ENCODE measurements at places on chromosomes 3 and 15. TPM values are rescaled to one million over a fixed set of nuclear protein-coding genes. Genes with fewer than 3 reads are reported as not detected.

DNA sequence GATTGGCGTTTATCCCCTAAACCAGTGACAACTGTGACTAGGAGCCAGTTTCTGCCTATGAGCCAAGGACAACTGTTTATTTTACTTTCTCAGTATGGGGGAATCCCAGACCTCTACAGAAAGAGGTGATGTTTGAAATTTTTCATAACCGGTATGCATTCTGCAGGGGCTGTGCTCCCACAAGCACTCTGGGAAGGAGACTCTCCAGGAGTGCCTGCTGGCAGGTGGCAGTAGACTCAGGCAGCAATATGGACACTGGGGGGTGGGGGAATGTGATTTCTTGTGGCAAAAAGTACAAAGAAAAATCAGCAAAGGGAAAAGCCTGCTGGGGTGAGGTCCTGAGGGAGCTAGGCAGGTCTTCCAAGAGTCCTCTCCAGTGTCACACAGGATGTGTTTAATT is 5.9 kb downstream of the TGM4 start:
- no peaks in the 10 kb centered on the region for H3K36me3 ChIP-seq
- DNase-seq: no peak
- H3K27ac ChIP-seq: no peak overlapping the region
- H3K4me1 ChIP-seq: peaks cover 24% of the 10 kb centered on the region

Gene GLCE
- 31.3 TPM for total RNA-seq

Gene CCDC33
- 15.4 TPM for total RNA-seq

GRCh38 chr3:17386432-17386831 is 356.0 kb downstream of the TBC1D5 start:
- no peaks in the 10 kb centered on the region for H3K4me1 ChIP-seq
- no peak overlapping the region for H3K4me3 ChIP-seq
- no peak for DNase-seq
- H3K27me3 ChIP-seq: no peaks in the 10 kb centered on the region

Gene SLC9A9
- 1.7 TPM for total RNA-seq

Gene DUOXA2
- total RNA-seq: not detected

GRCh38 chr3:40660554-40660953 is 135.8 kb downstream of the ZNF621 start:
- DNase-seq: no peak
- H3K4me1 ChIP-seq: no peaks in the 10 kb centered on the region
- no peaks in the 10 kb centered on the region for H3K27me3 ChIP-seq
- H3K4me3 ChIP-seq: no peak overlapping the region
- H3K27ac ChIP-seq: no peak overlapping the region
- H3K36me3 ChIP-seq: no peaks in the 10 kb centered on the region

DNA sequence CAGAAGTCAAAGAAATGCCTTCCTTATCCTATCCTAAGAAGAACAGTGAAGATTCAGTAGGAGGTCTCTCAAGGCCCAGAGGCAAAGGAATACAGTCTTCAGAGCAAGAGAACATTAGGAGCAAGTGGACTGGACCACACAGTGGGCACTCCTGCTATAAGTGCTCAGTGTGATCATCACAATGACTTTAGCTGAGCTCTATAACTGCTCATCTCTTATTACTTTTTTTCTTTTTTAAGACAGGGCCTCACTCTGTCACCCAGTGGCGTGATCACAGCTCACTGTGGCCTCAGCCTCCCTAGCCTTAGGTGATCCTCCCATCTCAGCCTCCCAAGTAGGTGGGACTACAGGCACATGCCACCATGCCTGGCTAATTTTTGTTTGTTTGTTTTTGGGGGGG is 48.1 kb downstream of the COL8A1 start:
- H3K27me3 ChIP-seq: no peaks in the 10 kb centered on the region
- H3K27ac ChIP-seq: no peak overlapping the region
- H3K36me3 ChIP-seq: no peaks in the 10 kb centered on the region
- H3K4me3 ChIP-seq: no peak overlapping the region
- no peak for DNase-seq
- no peaks in the 10 kb centered on the region for H3K4me1 ChIP-seq

Gene FGD5
- not detected for total RNA-seq

Gene VGLL3
- total RNA-seq: 26.8 TPM

Gene LRRC31
- total RNA-seq: not detected

Gene SLC22A13
- 0.44 TPM for total RNA-seq

Gene SCG3
- not detected for total RNA-seq

- H3K4me1 ChIP-seq: no peaks in the 10 kb centered on the region
- H3K27ac ChIP-seq: no peak overlapping the region
- DNase-seq: no peak
- no peaks in the 10 kb centered on the region for H3K36me3 ChIP-seq
- no peak overlapping the region for H3K4me3 ChIP-seq
These were observed 11.3 kb downstream of the HDAC11 start for GRCh38 chr3:13491206-13491974.

Gene ANKUB1
- total RNA-seq: not detected

DNA sequence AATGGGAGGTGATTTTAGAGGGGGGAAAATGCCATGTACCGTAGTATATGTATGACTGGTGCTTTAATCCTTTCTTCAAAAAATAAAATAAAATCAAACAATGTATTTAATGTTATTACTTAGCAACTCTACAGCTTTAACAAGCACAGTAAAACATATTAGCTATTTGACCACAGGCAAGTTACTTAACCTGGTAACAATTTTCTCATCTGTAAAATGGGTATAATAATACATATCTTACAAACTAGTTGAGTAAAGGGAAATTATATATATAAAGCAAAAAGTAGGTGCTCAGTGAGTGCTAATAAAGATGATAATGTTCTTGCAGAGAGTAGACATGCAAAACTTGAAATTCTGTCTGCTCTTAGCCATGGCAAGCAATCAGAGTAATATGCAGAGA is 27.9 kb downstream of the SSR3 start:
- DNase-seq: no peak
- no peak overlapping the region for H3K27ac ChIP-seq
- H3K4me3 ChIP-seq: no peak overlapping the region

DNA sequence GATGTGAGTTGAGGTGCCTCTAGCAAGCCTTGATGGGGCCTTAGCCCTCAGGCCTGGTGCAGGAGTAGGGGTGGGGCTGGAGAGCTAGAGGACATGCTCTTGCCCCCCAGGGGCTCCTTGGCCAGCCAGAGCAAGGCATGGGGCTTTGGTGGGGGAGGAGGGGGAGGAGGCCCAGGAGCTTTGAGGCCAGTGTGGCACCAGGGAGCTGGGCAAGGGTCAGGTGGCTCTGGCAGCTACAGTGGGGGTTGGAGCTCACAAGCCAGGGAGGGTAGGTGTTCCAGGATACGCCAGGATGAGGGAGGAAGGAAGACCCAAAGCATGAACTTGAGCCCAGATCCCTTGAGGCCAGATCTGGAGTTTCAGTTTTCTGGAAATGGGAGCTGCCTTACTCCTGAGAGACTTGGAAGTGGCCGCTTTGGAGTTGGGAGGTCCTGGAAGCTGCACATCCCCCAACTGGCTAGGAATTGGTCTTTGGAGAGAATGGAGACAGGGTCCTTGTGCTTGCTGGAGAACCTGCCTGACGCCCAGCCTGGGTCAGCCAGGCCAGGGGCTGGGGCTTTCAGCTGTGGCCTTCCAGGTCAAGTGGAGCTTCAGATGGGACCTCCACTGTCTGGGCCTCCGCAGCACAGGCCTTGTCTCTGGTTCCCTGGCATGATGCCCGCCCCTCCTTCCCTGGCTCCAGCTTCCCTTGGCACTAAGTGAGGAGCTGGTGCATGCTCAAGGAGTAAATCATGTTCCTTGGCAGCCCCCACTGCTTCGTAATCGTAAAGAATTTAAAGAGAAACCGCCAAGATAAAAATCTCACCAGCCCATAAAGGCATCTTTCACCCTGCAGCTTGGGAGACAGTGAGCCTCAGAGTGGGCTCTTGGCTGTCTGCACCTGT is 8.7 kb downstream of the SEMA3F start:
- H3K36me3 ChIP-seq: no peaks in the 10 kb centered on the region
- peaks cover 38% of the 10 kb centered on the region for H3K4me1 ChIP-seq
- H3K4me3 ChIP-seq: no peak overlapping the region
- H3K27ac ChIP-seq: no peak overlapping the region

- no peak for DNase-seq
- H3K27me3 ChIP-seq: no peaks in the 10 kb centered on the region
- no peaks in the 10 kb centered on the region for H3K4me1 ChIP-seq
- no peak overlapping the region for H3K27ac ChIP-seq
These were observed 24.2 kb upstream of the BUB1B start for GRCh38 chr15:40136470-40137302.

Gene LRTM1
- not detected for total RNA-seq

DNA sequence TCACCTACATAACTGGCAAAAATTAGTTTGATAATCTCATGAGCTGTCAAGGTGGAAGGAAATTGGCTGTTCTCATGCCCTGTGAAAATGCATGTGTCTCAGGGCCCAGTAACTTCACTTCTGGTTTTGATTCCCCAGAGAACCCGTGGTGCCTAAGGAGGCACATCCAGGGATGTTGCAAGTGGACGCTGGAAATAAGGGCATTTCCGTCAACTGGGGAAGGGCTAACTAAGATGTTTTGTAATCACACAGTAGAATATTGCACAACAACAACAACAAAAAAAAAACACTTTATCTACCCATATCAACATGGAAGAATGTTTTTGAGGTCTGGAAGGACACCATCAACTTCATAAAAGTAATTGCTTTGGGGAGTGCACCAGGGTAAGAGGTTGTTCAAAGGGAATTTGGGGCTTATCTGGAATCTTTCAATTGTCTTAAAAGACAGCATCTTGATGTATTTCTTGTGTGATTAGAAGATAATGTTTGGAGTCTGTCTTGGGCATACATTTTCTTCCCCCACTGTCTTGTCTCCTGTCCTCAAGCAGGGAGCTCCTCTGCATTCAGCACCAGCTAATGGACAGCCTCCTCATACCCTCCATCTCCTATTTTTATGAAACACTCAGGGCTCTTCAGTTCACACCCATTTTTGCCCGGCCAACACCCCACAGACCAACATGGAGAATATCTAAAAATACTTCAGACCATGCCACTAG is 37.2 kb upstream of the PRR20G start:
- no peak for DNase-seq
- H3K27ac ChIP-seq: no peak overlapping the region
- no peak overlapping the region for H3K4me3 ChIP-seq
- peaks cover 28% of the 10 kb centered on the region for H3K27me3 ChIP-seq

- H3K36me3 ChIP-seq: no peaks in the 10 kb centered on the region
- no peaks in the 10 kb centered on the region for H3K27me3 ChIP-seq
- H3K27ac ChIP-seq: no peak overlapping the region
- no peak for DNase-seq
These were observed 69.6 kb upstream of the ATP13A3 start for GRCh38 chr3:194556086-194557056.

- H3K4me3 ChIP-seq: no peak overlapping the region
- peaks cover 68% of the 10 kb centered on the region for H3K4me1 ChIP-seq
- peak overlapping the region; percentile 89 for H3K27ac ChIP-seq
- no peaks in the 10 kb centered on the region for H3K27me3 ChIP-seq
These were observed 9.3 kb upstream of the FBLN2 start for GRCh38 chr3:13539671-13540070.

- H3K27ac ChIP-seq: no peak overlapping the region
- DNase-seq: no peak
- H3K4me3 ChIP-seq: no peak overlapping the region
- H3K36me3 ChIP-seq: 0 out of 2 replicates have a peak, but pooled peaks cover 4% of the 10 kb centered on the region
These were observed 14.2 kb downstream of the PDIA5 start for GRCh38 chr3:123080864-123081562.

DNA sequence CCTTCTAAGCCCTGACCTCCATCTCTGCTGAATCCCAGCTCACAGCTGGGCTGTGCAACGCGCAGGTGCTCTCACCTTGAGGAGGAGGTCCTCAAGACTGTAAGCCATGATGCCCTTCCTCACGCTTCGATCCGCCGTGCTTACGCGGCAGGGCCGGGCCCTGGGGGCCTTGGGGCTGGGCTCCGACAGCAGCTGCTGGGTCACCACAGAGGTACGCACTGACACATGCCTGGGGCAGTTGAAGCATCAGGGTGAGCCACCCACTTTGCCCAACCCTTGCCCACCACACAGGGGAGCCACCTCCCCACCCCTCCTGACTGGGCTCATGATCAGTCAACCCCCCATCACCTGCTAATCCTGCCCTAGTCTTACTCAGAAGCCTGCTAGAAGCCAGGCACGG is 3.1 kb downstream of the CIDEC start:
- peaks cover 36% of the 10 kb centered on the region for H3K4me1 ChIP-seq
- no peaks in the 10 kb centered on the region for H3K27me3 ChIP-seq
- DNase-seq: no peak
- H3K4me3 ChIP-seq: no peak overlapping the region
- H3K27ac ChIP-seq: no peak overlapping the region

Gene ARPC4
- total RNA-seq: 127 TPM

Gene MESP1
- total RNA-seq: 17.8 TPM

All from PC-9 (cell line).